ENCODE measurements at places on chromosomes 2 and 18.

DNA sequence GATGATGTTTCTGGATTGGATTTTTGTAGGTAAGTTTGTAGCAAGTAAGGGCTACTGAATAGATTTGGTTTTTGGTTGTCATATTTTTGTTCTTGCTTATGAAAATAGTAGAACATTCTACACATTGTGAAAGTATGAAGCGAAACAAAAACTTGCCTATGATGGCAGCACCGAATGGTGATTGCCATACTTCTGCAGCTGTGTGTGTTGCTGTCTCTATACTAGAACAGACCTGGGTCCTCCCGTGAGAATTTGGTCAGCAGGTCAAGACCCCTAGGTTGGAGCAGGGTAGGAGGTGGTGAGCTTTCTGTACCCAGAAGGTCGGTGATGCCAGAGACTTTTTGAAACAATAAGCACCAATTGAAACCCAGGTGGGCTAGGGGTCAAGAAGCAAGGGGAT lies 322.6 kb downstream of the PRKCE start:
- DNase-seq = no peak

DNA sequence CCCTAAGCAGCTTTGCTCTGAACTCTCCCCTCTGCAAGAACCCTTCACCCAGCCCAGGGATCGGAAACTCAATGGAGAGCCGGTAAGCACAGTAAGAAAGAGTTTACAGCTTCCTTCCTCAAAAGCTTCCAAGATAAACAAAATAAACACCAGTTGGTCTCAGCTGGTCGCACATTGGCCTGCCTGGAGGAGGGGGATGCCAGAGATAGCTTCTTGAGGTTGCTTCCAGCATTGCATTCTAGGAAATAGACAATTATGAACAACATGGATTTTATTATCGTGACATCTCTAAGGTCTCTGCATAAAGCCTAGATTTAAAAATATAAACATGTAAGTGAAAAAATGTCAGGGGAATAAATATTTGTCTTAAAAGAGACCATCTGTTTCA lies 141.5 kb upstream of the PKDCC start:
- peak; percentile 63 for DNase-seq

- no peak for DNase-seq
Observed at GRCh38 chr18:26723981-26724380, 141.5 kb downstream of the AQP4 start.

DNA sequence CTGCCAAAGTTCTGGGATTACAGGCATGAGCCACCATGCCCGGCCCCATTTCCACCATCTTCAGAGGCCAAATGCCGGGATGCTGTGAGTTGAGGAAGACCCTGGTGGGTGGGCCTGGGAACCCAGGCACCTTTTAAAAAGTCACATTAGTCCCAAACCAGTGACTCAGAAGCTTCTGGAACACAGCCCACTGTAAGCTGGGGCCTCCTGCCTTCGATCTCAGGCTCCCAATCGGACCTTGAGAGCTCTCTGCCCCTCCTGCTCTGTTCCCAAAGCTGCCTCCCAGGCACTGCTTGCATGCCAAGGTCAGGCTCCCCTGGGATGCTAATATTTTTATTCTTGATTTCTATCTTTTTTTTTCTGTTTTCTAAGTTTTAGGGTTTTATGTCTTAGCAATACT lies 4.2 kb downstream of the ADCY3 start:
- DNase-seq = no peak

GRCh38 chr18:7185701-7186100 lies 45.2 kb upstream of the LRRC30 start:
- no peak for DNase-seq

GRCh38 chr2:63378589-63378988 lies 209.7 kb downstream of the WDPCP start:
- no peak for DNase-seq

DNA sequence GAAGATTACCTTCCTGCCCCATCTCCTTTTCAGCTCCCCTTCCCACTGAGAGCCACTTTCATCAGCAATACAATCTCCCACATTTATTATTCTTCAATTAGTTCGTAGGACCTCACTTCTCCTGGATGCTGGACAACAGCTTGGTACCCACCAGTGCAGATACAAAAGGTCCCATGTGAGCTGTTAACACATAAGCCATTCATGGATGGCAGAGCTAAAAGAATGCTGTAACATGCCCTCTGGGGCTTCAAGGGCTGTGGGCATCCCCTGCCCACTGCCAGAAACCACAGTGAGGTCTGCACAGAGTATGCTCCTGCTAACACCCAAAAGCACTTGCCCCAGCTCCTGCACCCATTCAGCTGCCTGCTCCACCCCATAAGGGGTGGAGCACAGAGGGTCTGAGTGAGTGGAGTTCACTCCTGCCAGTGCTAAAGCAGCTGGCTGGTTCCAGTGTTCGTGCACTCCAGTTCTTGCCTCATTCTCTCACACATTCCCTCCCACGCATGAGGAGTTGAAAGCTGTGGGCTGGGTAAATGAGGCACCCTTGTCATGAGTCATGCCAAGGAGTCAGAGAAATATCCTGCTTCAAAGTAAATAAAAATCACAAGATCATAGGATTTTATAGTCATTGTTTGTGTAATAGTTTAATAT lies 305.9 kb upstream of the TMEFF2 start:
- DNase-seq = no peak

- DNase-seq = no peak
Observed at GRCh38 chr18:63440881-63441280, 18.6 kb upstream of the VPS4B start.

DNA sequence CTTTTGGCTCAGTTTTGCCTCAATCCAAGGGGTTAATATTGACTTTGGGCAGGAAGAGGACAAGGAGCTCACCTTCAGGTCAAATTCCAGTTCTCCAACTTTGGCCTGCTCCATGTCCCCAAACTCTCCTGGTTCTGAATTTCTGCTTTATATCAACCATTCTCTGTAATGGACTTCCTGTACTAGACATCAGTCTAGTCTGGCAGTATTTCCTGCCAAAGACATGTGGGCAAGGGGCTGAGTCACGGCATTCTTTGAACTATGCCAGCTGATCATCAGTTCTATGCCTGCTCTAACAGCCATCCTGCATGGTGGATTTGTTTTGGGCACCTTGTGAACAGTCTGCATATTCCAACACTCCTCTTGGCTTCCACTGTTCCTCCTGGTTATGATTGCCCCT lies 199.4 kb downstream of the ZEB2 start:
- DNase-seq = no peak

GRCh38 chr2:56580242-56580641 lies 396.5 kb downstream of the CCDC85A start:
- no peak for DNase-seq

GRCh38 chr2:84033347-84033974 lies 425.6 kb downstream of the SUCLG1 start:
- no peak for DNase-seq

- no peak for DNase-seq
Observed at GRCh38 chr2:168566974-168567665, 111.0 kb downstream of the CERS6 start.

GRCh38 chr2:6845903-6846302 lies 19.8 kb downstream of the CMPK2 start:
- no peak for DNase-seq
